H1 (cell line): ENCODE measurements at places on chromosomes 7 and 10. TPM values are rescaled to one million over a fixed set of nuclear protein-coding genes. Genes with fewer than 3 reads are reported as not detected.
A peak's percentile ranks its signal among the peaks of the same experiment; 100 is the strongest.

Gene CPA2
- 0.21 and 0.22 TPM in 2 replicates for polyA plus RNA-seq

Gene ENO4
- polyA plus RNA-seq: 0.33 and 0.77 TPM in 2 replicates

Gene OR13A1
- 0.35 and 0.53 TPM in 2 replicates for polyA plus RNA-seq

GRCh38 chr10:42960491-42960990 is 116.3 kb upstream of the RET start:
- DNase-seq: peak; percentile 45

- DNase-seq: no peak
These were observed 817 bp downstream of the SRI start for GRCh38 chr7:88218836-88219605.

DNA sequence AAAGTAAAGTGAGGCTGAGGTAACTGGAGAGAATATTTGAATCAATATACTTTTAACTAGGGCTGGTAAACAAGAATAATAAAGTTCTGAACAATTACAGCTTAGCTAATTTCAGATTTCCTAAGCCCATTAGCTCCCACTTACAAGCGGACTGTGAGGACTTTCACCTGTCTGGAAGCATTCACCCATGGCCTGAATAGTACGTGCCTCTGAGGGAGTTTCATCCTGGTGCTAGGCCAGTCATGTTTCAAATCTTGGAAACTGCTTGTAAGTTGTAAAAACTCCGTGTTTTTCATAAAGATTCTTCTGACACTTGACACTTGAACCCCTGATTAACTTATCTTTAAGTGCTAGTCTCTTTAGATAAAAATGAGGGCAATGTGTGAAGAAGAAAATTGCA is 975.2 kb upstream of the GHITM start:
- DNase-seq: no peak

GRCh38 chr7:135512135-135512887 is 2.4 kb upstream of the CNOT4 start:
- DNase-seq: no peak

DNA sequence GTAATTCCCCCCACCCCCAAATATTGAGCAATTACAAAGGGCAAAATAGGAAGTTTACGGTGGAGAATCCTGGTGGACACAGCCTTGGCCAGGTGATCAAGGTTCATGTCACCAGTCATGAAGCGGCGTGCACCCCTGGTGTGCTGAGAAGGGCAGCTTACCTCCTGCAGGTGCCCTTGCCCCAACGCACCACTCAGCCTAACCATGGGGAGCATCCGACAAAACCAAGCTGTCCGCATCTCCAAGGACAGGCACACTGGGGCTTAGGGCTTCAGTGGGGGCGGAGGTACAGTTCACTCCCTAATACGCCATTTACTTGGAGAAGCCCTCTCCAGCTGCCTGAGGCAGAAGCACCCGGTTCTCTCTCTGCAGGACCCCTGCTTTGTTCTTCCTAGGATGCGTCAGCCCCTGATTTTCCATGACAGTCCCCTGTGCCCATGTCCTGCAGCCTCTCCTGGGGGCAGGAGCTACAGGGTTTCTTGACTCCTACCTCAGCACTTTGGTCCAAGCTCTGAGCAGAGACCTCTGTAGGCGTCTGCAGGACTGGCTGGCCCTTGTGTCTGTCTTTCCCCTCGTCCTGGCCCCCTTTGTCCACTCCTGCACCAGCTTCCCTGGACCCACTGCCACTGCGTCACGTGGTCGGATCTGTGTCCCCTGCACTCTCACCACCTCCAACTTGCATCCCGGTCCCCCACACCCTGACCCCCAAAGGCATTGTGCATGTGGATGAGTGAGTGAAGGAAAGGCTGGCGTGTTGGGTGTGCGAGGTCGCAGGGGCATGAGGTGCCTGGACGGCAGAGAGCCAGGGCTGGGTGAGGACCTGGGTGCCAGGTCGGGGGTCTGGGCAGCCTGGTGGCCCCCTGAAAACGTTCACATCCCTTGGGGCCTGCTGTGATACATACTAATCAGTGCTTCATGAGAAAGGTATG is 113.7 kb downstream of the LHPP start:
- DNase-seq: no peak

- DNase-seq: no peak
These were observed 26.6 kb downstream of the ST8SIA6 start for GRCh38 chr10:17427666-17428350.
